Kidney capillary endothelial cell (primary cell): ENCODE measurements at places on chromosomes 1 and 21.

DNA sequence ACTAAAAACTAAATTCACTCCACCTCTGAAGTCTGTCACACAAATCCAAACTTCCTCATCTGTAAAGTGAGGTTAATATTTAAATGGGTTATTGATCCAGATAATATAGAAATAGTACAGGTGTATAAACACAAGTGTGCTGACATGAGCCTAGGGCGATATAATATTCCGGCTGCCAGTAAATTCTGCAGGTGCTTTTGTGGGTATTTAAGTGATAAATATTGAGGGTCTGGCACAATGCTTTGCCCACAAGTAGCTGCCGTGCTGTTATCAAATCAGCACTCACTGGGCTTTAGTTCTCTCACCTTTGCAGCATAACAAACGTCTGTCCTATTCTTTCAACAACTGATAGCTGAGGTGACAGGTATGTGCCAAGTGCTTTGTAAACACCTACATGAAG is 7.6 kb downstream of the PABPC4 start:
- no peak for DNase-seq

- no peak for DNase-seq
Measured at GRCh38 chr1:12603224-12603623, 14.8 kb downstream of the DHRS3 start.

GRCh38 chr21:43981871-43982210 is 30.3 kb upstream of the TRAPPC10 start:
- DNase-seq = no peak

DNA sequence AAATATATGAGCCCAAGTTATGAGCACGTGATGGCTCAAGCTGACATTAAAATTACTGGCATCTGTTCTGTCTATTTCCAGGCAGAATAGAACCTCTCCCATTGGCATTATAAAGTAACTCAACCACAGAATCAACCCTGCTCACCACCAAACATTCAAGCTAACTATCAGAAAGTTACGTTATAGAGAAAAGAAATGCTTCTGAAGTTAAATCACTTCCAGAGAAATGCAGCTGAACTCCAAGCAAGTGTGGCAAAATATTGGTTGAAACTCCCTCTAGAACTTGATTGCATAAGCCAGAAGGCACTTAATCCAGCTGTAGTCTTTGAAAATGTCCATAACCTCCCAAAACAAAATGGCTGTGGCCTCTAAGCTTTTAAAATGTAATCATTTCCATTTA is 36.2 kb upstream of the UBE2U start:
- DNase-seq = no peak

DNA sequence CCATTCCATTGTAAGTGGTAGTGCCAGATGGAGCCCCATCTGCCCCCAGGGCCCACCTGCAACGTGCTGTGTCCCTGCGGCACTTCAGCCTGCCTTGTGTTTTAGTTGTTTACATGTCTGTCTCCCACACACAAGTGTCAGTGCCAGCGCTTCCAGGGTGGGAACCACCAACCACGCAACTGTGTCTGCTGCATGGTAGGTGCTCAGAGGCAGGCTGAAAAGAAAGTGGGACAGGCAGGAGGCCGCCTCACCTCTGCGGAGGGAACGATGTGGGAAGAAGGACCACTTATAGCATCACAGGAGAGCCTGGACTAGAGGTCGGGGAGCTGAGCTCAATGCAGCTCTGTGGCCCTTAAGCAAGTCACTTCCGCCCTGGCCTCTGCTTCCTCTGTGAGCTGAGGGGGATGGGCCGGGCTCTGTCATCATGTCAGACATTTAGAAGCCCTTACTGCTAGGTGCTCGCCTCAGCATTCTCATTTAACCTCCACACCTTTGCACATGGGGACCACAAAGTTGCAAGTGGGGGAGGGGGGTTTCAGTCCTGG is 17.9 kb downstream of the SLC9A1 start:
- no peak for DNase-seq

GRCh38 chr21:41783476-41784180 is 16.8 kb upstream of the RIPK4 start:
- DNase-seq = no peak

- no peak for DNase-seq
Measured at GRCh38 chr21:45996311-45997204, 15.0 kb downstream of the COL6A1 start.

GRCh38 chr1:116712510-116712909 is 41.7 kb upstream of the CD2 start:
- no peak for DNase-seq

GRCh38 chr1:191592039-191592438 is 566.2 kb upstream of the RGS18 start:
- DNase-seq = no peak

GRCh38 chr1:235253219-235253962 is 74.6 kb downstream of the ARID4B start:
- DNase-seq = peak; percentile 61

DNA sequence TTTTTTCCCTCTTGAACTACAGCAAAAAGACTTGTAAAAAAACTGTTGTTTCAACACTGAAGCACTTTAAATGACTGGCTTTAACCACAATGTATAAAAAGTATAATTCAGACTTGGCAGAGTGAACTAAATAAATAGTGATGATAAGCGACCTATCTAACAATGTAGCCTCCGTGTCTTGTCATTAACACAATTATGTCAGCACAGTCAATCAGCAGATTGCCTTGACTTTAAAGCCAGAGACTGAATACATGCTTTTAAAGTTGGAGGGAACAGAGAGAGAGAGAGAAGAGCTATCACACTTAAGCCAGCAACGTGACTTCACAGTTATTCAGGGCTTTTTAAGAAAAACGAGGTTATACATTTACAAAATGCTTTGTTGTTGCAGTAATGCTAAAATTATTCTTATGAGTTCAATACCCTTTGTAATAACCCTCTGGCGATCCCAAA is 378.1 kb downstream of the LMO4 start:
- no peak for DNase-seq

DNA sequence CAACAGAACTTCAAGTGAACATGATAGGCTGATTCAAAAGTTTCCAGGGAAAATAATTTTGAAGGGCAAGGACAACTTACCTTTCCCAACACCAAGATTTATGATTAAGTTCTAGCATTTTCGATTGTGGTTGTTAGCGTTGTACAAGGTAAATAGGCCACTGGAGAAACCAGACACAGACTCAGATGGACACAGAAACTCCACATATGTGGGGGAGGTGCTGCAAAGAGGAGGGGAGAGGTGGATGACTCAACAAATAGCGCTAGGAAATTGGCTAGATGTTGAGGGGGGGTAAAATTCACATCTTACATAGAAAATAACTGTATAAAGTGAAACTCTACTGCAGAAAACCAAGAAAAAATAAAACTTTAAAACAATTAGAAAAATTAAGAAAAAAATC is 564.4 kb downstream of the MATN1 start:
- DNase-seq = no peak

- DNase-seq = no peak
Measured at GRCh38 chr1:164977561-164977960, 379.0 kb downstream of the LMX1A start.
